Tibial nerve (tissue), 4 donors: ENCODE measurements at places on chromosomes 16 and 17. TPM values are rescaled to one million over a fixed set of nuclear protein-coding genes. Genes with fewer than 3 reads are reported as not detected.

DNA sequence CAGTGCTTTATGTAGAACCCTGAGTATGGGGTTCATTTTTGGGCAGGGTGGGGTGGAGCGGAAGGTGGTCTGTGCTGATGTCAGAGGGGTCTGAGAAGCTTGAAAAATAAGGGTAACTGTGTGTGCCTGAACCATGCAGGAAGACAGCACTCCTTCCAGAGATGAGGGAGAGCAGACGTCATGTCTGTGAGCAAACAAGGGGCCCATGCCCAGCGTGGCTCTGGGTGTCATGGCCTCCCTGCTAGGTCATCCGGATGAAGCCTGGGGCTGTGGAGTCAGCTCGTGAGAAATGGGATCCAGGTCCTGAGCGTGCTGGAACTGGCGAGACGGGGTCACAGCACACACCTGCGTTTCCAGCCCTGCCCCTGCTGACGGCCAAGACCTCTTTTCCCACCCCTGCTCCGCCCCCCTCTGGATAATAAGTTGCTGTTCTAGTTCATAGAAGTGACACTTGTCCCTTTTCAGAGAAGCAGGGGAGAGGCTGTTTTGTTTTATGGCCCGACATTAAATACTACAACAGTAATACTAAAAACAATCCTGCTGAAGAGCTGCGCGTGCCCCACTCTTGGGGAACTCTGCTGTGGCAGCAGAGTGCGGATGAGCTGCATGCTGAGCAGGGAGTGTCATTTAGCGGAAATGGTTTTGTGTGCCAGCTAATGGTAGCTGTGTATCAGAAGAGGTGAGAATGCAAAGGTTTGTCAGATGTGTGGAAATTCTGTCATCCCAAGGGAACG, 92.6 kb downstream of the RPTOR start:
- DNase-seq: no peak

DNA sequence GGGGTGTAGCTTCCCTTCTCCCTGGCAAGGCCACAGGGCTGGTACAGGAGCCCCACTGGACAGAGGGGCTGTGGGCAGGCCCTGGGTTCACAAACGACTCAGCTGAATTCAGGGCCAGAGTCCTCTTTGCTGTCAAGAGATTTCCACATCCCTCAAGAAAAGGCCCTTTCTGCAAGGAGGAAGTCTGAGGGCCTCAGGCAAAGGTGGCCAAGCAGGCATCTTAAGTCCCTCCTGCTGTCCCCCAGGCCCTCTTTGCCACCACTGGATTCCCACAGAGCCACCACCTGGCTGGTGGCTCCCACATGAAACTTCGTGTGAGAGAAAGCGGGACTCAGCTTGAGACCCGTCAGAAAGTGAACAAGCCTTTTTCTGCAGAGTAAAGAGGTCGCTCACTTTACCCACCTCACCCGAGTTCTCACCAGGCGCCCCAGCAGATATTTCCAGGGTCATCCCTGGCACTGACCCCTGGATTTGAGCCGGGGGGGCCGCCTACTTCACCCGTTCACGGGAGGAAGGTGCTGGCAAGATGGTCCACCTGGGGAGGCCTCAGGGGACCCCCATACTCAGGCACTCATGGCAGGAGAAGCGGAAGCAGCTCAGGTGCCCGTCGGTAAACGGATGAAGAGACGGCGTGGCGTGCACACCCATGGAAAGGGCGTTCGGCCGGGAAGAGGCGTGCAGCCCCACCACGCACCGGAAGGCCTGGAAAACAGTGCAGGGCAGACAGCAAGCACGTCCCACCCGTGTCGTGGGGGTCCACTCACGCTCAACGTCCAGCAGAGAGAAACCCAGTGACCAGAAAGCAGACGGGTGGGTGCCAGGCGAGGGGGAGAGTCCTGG, 3.6 kb downstream of the RNF166 start:
- DNase-seq: no peak

CTRB2 gene
- total RNA-seq: 11.1 TPM

- DNase-seq: no peak
These were observed 745 bp downstream of the PAM16 start for GRCh38 chr16:4350365-4350786.

- no peak for DNase-seq
These were observed 250.8 kb downstream of the C16orf95 start for GRCh38 chr16:87066133-87067002.

TMIGD1 gene
- total RNA-seq: not detected

DNA sequence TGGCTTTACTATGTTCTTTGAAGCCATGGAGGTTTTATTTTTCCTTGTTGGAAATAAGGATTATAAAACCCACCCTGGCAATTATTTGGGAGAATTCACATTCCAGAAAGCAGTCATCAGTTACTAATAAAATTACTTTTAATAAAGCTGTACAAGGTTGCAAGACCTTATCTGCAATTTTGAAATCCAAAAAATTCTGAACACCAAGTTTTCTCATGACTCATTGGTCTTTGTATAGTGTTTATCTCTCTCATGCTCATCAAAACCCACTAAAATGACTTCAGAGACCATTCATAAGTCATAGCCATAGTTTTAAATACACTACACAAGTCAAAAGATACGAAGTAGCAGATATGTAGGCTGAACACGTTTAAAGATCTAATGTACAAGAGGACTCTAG, 6.0 kb upstream of the KRT38 start:
- no peak for DNase-seq

CD300E gene
- 0.44 TPM for total RNA-seq

DNA sequence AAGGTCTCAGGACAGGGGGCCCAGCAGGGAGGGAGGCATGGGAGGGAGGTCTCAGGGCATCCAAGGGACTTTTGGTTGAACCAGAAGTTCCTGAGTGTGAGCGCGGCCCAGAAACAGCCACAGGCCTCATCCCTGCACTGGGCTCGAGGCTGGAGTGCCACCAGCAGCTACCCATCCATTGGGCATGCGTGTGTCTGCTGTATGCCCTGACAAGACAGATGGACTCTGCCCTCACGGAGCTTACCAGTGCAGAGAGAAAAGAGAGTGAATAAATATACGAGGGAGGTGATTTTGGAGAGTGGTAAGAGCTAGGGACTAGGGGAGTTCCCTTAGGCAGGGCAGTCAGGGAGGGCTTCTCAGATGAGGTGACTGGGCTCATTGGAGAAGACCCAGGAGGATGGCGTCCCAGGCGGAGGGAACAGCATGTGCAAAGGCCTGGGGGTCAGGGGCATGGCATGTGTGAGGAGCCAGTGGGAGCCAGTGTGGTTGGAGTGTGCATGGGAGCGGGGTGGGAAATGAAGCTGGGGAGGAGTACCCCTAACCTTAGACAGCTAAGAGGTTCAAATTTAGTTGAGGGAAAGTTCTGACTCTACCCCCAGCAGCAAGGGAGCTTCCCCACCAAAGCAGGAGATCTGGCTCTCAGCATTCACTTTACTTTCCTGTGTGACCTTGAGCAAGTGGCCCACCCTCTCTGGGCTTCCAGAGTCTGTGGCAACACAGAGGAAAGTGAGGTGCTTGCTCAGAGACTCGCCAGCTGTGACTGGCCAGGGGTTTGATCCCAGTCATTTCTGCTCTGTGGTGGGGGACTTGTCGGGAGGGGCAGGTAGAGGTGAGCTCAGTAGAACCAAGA, 74.7 kb downstream of the SREBF1 start:
- DNase-seq: no peak

DNA sequence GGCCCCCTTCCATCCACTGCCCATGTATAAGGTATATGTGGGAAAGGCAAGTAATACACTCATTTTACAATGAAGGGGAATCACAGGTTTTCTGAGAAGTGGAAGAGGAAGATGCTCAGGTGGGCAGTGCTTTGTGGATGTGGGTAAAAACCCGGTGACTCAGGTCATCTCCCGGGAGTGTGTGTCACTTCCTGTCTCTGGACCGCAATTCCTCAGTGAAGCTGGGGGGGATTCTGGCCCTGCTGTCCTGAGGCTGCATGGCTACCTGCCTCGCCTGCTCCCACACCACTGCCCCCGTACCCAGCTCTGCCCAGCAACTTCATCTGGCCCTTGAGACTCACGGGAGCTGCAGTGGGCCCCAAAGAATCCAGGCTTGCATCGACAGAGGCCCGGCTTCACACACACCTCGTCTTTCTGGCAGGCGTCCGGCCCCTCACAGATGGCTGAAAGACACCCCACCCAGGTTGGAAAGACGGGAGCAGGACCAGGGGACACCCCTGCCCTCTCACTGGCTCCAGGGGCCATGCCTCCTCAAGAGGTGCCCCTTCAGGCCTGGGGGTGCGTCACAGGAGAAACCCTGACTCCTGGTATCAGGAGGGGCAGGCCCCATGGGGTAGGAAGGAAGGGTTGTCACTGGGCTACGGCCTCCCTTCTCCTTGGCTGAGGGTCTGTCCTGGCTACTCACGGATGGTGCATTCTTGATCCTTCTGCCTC, 882 bp downstream of the SCARF1 start:
- DNase-seq: no peak

- peak; percentile 52 for DNase-seq
These were observed 32.7 kb upstream of the RPH3AL start for GRCh38 chr17:385178-385835.

KLHL10 gene
- total RNA-seq: not detected

ZNF624 gene
- 5.5 TPM for total RNA-seq

- DNase-seq: no peak
These were observed 9.4 kb upstream of the SOX9 start for GRCh38 chr17:72111336-72111923.

DNA sequence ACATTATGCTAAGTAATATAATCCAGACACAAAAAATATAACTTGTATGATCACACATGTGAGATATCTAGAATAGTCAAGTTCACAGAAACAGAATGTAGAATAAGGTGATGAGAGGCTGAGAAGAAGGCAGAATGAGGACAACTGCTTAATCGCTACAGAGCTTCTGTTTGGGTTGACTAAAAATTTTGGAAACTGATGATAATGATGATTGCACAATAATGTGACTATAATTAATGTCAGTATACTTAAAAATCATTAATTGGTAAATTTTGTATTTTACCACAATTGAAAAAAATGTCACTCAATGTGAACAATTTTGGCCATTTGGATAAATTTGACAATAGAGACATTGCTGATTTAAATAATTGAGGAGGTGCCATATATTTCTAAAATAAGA, 1374.4 kb upstream of the CDH8 start:
- no peak for DNase-seq

GRAP gene
- total RNA-seq: 4.6 TPM

DNA sequence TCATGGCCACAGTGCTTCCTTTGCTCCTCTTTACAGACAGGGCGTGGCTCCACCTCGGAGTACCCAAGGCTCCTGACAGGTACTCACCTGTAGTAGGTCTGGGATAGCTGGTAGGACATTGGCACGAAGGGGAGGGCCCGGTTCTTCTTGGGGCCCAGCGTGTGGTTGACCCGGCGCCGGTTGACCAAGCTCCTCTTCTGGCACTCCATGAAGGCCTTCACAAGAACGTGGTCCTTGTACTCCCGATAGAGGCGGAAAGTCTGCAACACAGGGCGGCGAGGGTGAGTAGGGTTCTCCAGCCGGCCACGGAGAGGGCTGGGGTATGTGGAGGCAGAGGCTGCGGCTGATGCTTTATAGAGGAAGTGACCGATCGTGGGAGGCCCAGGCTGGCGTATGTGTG, 69.7 kb downstream of the IL21R start:
- no peak for DNase-seq

DNA sequence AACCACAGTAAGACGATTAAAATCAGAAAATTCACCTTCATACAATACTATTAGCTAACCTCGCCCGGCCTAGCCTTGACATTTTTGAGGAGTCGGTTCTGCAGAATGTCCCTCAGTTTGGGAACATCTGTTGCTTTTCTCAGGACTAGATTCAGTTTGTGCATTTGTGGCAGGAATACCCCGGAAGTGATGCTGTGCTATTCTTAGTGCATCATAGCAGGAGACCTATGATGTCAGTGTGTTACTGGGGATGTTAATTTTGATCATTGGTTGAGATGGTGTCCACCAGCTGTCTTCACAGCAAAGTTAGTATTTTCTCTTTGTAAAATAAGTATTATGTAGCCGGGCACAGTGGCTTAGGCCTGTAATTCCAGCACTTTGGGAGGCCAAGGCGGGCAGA, 21.5 kb upstream of the HELZ start:
- DNase-seq: no peak

DNA sequence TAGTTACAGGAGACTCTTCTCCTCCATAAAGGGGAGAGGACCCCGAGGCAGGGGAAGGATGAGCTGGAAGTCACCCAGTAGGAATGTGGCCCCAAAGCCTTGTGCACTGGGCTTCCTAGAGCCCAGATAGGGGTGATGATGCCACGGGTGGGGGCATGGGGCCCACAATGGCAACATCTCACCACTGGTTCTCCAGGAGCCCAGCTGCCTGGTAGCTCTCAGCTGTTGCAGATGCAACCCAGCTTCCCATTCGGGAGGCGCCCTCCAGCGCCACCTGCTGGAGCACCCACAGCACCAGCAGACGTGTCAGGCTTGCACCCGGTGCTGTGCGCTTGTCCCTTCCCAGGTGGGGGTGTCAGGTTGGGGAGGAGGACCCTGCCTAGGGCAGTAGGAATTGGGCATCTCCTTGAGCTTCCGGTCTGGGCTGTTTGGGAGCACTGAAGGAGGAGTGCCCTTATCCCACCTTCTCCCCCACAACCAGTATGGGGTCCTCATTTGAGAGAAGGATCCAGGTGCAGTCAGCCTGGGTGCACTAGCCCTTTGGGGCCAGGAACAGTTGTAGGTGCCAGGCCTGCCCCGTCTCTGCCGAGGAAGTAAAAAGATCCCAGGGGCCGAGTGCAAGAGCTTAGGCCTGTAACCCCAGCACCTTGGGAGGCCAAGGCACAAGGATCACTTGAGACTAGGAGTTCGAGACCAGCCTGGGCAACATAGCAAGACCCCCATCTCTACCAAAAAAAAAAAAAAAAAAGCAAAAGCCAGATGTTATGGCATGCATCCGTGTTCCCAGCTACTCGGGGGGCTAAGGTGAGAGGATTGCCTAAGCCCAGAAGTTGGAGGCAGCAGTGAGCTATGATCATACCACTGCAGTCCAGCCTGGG, 14.4 kb downstream of the CDIPT start:
- DNase-seq: peak; percentile 42

DNA sequence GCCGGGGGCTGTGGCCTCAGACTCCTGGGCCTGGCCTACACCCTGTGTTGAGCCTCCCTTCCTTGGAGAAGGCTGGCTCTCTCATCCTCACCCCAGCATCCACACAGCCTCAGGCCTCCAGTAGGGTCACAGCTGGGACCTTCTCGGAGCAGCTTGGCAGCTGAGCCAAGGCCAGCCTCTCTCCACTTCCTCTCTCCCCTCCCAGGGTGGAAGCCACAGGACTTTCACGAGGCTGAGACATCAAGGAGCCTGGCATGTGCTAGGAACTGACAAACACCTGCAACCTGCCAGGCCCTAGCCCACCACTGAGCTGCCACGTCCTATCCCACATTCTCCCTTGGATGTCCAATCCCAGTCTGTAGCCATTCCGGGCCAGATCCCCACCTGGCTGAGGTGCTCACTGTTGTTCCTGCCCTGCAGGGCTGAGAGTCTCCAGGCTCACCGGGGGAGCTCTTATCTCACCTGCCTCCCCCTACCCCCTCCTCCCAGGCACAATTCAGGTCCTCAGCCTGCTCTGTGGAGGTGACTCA, 3.1 kb downstream of the MMP15 start:
- no peak for DNase-seq
